Skin of body (tissue), 3 donors: ENCODE measurements at places on chromosomes 5 and 9. TPM values are rescaled to one million over a fixed set of nuclear protein-coding genes. Genes with fewer than 3 reads are reported as not detected.

Gene AMBP
- total RNA-seq: 0.30 TPM

Gene PRR16
- total RNA-seq: 12.4 TPM

Gene PCDHA11
- 0.39 TPM for total RNA-seq

Gene MRPL50
- total RNA-seq: 18.3 TPM

Gene CNTFR
- total RNA-seq: 7.5 TPM

Gene ACER2
- total RNA-seq: 3.8 TPM

Gene PCYOX1L
- 6.5 TPM for total RNA-seq

- no peak for DNase-seq
These were observed 825 bp downstream of the LRRC14B start for GRCh38 chr5:191949-192690.

GRCh38 chr5:138985683-138986082 is 110.5 kb upstream of the LRRTM2 start:
- DNase-seq: no peak

GRCh38 chr5:123527190-123527589 is 15.2 kb downstream of the CSNK1G3 start:
- DNase-seq: no peak

DNA sequence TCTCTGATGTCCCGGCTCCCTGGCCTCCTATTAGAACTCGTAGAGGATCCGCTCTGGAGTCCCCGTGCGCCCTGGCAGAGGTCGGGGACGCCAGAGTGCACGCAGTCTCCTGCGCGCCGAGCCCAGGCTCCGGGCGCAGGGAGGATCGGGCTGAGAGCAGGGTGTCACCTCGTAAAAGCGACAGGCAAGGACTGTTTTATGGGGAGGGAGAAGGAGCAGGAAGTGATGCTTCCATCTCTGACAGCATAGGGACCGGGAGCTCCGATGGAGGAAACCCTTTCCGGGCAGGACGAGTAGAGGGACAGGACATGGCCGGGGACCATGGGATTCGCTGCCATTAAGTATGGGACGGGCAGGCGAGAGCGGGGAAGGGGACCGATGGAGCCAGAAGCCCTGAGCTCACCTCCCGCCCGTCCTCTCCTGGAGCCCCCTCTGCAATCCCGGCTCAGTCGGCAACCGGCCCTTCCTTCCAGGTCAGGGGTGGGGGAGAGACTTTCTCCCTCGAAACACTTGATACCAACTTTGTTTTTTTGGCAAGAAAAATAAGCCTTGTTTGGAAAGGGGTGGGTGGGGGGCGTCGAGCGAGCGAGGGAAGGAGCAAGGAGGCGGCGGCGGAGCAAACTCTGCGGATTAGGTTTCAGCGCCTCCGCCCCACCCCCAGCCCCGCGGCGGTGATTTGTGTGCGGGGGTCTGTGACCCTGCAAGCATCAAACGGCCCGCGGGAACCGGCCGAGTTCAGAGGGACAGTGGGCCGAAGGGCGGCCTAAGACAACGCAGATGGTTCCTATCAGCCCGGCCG is 12.6 kb downstream of the LMX1B start:
- DNase-seq: no peak

DNA sequence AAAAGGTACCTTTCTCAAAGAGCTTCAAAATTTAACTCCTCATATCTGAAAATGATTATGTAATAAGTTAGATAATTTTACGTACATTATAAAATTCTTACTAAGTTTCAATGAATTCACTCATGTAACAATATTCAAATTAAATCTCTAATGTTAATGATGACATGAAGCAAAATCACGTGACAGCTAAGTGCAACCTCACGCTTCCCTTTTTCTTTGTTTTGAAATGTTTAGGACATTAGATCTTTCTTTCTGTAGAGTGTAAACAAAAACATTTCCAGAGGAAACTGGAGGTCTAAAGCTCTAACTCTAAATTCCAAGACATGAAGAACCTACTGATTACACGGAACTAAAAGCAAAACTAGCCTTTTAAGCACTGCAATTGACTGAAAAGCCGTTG is 227.3 kb upstream of the TBCA start:
- DNase-seq: no peak

GRCh38 chr5:169121630-169122420 is 179.1 kb downstream of the SLIT3 start:
- no peak for DNase-seq

DNA sequence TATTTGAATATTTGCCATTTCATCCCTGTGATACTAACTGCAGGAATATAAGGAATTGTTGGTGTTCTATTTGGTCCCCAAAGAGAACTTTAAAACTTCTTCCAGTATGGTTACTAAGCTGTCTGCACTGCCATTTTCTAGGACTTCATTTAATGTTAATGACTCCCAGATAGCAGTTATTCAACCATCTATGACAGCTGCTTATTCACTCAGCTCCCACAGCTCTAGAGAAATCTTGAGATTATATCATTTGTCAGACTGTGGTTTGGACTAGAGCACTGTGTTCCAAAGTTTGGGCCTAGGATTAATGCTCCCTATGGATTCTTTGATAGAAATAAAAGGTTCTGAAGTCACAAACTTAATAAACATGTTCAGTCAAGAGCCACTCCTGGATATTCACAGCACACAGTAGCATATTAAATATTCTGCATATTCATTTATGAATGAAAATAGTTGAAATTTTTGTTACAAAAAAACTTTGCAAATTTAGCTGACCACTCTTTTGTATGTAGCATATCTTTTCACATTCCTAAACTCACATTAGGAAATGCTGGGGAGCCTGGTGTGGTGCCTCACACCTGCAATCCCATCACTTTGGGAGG is 173.7 kb downstream of the NFIB start:
- DNase-seq: no peak

DNA sequence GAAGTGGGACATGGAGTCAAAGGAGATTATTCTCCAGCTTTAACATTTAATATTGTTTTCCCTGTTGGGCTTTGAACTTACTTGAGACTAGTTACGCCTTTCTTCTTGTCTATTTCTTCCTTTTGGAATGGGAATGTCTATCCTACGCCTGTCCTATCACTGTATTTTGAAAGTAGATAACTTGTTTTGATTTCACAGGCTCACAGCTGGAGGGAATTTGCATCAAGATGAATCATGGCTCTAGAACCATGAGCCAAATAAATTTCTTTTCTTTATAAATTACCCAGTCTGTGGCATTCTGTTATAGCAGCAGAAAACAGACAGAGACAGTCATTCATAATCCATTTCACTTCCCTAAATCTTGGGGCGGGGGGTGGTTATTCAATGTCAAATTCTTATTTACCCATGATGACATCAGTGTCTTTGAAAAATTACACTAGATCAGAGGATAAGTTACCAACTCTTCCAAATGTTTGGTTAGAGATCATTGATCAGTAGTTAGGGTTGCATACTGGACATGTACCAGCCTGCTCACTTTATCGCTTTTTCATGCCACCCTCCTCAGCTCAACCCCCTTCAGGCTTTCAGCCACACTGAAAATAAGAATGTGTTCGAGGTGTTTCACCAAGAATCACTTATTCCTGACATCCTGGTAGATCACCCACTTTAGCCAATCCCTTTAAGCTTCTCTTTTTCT is 419.6 kb upstream of the PIK3R1 start:
- no peak for DNase-seq

GRCh38 chr9:120390637-120391190 is 189.3 kb downstream of the CDK5RAP2 start:
- DNase-seq: no peak

- no peak for DNase-seq
These were observed 53.4 kb upstream of the TMC1 start for GRCh38 chr9:72467766-72468738.
